ENCODE measurements at places on chromosomes 1 and 21.

DNA sequence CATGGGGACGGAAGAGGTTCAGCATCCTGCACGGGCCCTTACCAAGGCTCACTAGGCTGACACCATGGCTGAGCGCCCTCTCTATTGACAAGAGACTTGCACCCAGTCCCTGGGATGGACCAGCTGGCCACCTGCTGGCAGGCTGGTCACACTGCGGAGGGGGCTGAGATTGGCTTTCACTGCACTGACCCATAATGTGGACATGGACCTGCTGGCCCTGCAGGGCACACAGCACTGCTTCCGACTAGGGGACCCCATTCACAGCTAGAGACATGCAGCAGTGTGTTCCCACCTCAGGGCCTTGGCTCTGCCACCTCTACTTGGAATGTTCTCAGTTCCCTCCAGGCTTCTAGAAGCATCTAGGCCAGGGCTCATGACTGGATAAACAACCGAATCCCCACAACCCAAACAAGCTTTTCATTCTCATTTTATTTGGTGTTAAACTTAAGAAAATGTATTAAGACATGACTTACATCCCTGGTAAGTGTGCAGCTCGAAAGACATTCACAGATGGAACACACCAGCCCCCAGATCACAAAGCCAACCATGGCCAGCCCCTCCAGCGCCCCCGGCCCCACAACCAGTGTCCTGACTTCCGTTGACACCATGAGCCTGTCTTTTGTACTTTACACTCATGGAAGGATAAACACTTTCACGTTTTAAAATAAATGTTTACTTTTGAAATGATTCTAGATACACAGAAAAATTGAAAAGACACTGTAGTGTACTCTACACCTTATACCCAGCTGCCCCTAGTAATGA, 9.3 kb upstream of the SRARP start:
- DNase-seq = peak; percentile 55

DNA sequence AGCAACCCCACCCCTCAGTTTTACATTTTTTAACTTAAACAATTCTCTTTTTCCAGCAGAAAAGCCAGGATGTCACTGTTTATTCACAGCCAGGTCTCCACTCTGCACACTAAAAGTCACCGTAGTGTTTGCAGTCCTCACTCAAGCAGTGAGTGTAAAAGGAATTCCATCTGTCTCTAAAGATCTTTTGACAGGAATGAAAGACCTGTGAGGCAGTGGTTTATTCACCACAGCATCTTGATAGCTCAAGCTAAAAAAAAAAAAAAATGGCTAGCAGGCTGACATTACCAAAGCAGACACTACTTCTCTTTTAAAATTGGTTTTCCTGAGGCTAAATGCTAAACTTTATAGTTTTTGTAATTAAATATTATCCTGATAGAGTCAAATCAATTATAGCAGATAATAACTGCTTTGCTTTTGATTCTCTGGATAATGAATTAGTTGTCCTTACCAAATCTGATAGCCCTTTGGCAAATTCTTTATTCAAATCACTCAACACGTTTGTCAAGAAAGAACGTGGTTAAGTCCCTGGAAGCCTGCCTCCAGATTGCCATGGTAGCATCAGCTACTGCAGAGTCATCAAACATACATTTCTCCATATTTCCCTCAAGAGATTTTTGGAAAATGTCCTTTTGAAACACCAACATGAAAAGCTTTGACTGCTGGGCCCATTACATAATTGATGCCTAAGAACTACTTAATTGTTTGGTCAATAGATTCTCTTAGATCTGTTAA, 22.2 kb upstream of the SLC5A9 start:
- no peak for DNase-seq

GRCh38 chr1:246160374-246160773, 346.7 kb downstream of the SMYD3 start:
- no peak for DNase-seq

DNA sequence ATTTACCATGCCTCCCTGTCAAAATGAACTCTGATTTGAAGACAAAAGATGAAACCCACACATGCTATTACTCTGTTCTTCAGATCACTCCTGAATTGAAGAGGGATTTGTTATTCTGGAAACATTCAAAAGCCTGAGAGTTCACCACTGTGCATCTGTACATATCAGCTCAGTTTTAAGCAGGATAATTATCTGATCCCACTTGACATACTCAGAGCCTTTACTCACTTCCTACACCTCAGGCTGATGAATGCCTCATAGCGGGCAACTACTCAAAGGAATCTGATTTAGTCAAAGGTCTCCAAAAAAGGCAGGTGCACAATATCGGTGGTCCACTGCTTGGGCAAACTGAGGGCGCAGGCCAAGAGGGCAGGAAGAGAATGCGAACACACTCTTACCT, 47.5 kb upstream of the LPAR3 start:
- no peak for DNase-seq

- DNase-seq = peak; percentile 23
These were observed 646 bp upstream of the RRP15 start for GRCh38 chr1:218284377-218284916.

GRCh38 chr1:207323425-207324225, 2.1 kb downstream of the CD55 start:
- DNase-seq = no peak

DNA sequence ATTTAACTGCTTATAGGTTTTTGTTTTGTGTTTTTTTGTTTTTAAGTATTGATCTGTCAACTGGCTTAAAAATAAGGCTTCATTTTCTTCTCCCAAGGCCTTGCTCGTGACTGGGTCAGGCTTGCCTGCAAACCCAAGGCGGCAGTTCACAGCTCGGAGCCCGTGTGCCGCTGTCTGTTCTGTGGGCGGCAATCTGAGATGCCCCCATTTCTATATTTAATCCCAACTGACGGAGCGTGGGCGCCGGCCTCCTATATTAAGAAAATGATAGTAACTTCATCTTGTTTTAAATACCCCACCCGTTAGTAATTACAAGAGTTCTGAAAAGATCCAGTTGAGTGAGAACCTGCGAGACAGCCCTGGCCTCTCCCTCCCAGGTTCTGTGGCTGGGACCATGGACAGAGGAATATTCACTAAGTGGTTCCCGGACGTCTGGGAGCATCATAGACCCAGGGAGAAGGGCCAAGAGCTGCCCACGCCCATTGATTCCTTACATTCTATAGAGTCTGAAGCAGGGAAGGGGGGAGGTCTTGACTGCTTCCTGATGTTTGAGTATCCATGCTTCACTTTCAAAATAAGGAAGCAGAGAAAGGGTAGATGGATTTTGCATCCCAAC, 42.6 kb upstream of the GPR153 start:
- no peak for DNase-seq
